ENCODE measurements at places on chromosomes 5 and 9.

DNA sequence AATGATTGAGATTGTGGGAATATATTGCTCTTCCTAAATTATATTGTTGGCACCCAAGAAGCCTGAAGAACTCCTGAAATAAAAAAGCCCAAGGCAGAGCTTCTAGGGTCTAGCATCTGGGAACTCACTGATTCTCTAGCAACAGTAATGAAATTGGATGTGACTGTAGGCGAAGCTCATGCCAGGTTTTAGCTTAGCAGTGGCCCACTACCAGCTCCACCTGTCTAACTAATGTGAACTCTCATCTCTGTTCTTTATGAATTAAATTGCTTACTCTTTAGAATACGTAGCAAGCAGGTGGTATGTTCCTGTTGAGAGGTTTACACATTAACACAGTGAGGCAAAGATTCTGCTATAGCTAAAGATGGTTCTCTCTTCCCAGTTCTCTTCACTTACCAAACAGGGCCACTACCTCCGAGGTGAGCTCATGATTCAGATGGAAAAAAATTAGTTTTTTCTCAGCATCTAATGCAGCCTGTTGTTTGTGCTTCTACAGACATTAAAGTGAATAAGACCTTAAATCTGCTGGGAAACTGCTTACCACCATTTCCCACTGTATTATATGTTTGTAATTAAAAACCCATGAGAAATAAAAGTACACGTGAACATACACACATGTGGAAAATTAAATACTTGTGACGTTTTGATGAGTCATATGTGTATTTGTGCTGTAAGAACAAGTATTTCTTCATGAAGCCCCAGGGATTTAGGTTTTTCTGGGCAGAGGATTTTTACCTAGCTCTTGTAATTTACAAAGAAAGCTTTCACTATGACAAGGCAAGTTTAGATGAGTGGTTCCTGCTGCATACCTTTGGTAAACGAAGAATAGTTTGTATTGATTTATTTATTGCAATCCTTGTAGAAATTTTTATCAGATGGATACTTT, 360.1 kb downstream of the KDM4C start:
- no peak for DNase-seq
- no peaks in the 10 kb centered on the region for H3K36me3 ChIP-seq
- peaks cover 7% of the 10 kb centered on the region for H3K4me1 ChIP-seq
- H3K27ac ChIP-seq: no peak overlapping the region

DNA sequence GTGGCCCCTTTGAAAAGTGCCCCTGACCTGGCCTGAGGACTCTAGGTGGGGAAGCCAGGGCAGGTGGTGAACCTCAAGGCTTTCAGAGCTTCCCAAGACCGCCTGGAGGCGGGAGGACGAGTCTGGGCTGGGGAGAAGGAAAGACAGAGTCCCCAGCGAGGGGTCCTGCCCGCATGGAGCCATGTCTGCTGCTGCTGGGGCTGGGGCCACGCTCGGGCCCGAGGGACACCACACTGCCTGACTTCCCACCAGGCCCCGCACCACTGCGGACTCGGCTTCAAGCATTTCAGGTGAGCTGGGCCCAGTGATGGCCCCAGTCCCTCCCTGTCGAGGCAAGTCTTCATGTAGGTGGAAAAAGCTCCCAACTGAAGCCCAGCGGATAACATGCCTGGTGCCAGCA, 62.1 kb upstream of the SARDH start:
- no peaks in the 10 kb centered on the region for H3K4me1 ChIP-seq
- no peaks in the 10 kb centered on the region for H3K27me3 ChIP-seq

DNA sequence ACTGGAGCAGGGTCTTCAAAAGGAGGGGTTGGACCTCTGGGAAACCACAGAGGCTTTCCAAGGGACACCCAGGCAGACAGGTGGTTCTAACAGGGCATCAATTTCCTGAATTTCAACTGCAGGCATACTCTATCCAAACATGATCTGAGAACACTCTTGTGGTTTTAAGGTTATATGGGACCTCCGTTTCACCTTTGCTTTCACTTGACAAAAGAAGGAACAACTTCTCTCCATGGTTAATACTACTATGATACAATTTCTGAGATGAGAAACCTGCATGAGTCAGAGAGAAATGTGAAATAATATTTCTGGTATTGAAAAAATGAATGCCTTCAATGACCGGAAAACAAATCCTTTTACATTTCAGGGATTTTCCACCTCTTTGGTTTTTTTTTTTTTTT, 28.0 kb upstream of the ERAP1 start:
- H3K36me3 ChIP-seq: no peaks in the 10 kb centered on the region
- no peaks in the 10 kb centered on the region for H3K4me1 ChIP-seq
- H3K27ac ChIP-seq: no peak overlapping the region
- no peaks in the 10 kb centered on the region for H3K27me3 ChIP-seq

DNA sequence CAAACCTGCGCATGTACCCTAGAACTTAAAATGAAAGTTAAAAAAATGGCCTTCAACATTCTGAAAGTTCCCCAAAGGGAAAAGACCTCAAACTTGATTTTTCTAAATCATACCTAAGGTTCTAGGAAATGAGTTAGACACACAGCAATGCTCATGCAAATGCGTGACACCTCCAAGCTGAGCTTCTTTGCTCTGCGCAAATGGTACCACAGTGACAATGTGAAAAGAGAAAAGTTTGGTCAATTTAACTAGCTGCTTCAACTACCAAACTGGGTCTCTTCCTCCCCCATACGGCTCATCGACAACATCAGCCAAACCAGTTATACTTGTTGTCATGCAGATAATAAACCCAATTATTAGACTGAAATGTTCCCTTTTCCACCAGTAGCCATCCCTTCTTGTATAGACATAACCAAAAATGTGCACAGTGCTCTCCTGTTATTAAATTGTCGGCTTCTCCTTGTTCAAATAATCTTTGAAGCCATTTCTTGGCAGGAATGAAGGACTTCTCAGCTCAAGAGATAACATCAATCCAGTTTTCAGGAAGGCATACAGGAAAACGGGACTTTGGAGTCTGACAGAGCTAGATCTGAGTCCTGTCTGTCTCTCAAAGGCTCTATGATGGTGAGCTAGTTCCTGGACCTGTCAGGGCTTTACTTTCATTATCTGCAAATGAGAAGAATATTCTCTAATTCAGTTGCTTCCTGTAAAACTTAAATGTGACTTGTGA, 185.6 kb upstream of the NR3C1 start:
- no peaks in the 10 kb centered on the region for H3K27me3 ChIP-seq
- DNase-seq: no peak
- no peak overlapping the region for H3K4me3 ChIP-seq
- H3K27ac ChIP-seq: no peak overlapping the region
- H3K4me1 ChIP-seq: peaks cover 4% of the 10 kb centered on the region

DNA sequence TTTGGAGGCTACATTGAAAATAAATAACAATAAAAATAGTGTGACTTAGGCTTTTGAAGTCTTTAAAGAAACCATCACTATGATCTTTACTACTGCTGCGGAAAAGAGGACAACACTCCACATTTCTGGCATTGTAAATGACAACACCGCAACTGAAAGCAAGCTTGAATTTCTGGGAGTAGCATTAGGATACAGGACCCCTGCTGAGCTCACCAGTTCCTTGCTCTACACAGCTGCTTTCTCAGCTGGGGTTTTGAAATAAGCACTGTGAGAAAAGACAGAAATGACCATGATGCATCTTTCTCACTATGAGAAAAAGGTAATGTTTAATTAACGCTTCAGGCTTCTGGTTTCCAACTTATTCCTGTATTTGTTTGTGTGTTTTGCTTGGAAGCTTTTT, 168.0 kb downstream of the TAF11L14 start:
- peak overlapping the region; percentile 23 for H3K4me3 ChIP-seq
- H3K4me1 ChIP-seq: peaks cover 44% of the 10 kb centered on the region
- H3K27me3 ChIP-seq: no peaks in the 10 kb centered on the region
- no peaks in the 10 kb centered on the region for H3K36me3 ChIP-seq
- H3K27ac ChIP-seq: peak overlapping the region; percentile 60

All from neural crest cell (in vitro differentiated cells).